Activated CD4-positive, alpha-beta T cell treated with anti-CD3 and anti-CD28 coated beads for 36 hours (primary cell): ENCODE measurements at places on chromosomes 12 and 14. TPM values are rescaled to one million over a fixed set of nuclear protein-coding genes. Genes with fewer than 3 reads are reported as not detected.

Gene CEBPE
- 0.34 TPM for total RNA-seq

Gene CLEC2D
- total RNA-seq: 190 TPM

Gene SBNO1
- 49.6 TPM for total RNA-seq

Gene RIPK3
- total RNA-seq: 8.9 TPM

Gene CYP27B1
- 6.8 TPM for total RNA-seq

Gene NTS
- not detected for total RNA-seq
